Endothelial cell (in vitro differentiated cells): ENCODE measurements at places on chromosomes 3 and 15.
A peak's percentile ranks its signal among the peaks of the same experiment; 100 is the strongest.

DNA sequence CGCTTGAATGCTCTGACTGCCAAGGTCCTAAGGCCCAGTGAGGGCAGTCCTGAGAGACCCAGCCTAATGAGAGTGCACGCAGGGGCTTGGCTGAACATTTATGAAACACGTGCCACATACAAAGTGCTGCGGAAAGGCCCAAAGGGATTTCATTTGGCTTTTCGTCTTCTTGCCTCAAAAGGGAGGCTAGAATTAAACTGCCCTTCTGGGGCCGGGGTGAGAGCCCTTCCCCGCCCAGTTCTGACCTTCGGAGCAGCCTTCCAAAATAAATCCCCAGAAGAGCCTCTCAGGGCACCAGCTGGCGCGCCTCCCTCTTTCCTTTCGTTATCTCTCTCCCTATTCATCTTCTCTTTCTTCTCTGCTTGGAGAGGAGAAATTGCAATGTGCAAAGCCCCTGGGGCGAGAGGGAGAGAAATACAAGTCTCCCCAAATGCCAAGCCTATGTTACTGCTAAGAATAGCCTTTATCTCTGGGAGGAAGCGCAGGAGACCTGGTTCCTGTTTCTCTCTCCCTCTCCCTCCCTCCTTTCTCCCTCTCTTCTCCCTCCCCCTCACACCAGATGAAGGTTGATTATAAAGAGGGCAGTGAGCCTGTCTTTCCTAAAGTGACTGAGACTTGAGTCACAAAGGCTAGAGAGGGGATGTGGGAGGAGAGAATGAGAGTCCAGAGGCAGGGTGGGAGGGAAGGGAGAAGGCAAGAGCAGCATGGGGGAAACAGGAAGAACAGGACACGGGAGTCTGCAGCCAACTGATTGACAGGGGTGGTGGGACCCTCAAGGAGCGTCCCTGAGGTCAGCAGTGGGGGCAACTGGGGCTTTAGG, 36.7 kb upstream of the NDUFB4 start:
- DNase-seq: peak; percentile 39

DNA sequence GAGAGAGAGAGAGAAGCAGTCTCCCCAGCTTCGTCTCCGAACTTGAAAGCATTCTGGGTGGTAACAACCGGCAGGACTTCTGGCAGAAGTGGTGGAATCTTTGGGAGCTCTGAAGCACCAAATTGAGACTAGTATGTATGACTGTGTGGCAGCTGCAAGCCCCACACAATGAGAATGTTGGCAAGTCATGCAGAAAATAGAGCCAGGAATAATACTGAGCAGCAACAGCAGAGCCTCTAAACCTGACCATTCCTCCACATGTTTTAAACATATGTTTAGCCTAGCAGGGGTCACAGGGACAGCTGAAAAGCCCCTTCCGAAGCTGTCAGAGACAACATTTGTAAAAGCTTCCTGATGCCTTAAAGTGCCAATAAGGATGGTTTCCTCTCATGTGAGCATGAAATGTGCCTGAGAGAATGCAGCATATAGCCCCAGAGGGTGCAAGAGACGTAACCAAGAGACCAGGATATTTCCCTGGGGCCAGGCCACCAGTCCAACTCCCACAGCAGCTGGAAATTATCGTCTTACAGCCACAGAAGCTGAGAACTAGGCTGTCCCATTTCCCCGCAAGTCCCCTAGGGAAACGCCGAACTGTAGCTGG, 178.6 kb upstream of the CCDC54 start:
- DNase-seq: no peak

DNA sequence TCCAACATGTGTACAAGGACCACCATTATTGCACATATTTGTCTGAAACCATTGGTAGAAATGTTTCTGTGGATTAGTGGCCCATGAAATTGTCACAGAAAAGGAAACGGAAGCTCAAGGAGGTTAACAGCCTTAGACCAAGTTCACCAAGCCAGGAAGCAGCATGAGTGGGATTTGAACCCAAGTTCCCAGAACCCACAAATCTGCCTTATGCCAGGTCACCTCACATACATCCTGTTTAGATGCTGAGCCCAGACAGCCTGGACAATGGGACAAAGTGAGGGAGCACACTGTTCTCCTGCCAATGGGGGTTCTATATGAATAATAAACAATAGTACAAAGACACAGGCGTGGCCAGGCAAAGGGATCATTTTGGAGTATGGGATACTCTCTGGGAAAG, 59.6 kb upstream of the CA12 start:
- no peak for DNase-seq

GRCh38 chr3:96996009-96996408, 181.6 kb downstream of the EPHA6 start:
- no peak for DNase-seq

DNA sequence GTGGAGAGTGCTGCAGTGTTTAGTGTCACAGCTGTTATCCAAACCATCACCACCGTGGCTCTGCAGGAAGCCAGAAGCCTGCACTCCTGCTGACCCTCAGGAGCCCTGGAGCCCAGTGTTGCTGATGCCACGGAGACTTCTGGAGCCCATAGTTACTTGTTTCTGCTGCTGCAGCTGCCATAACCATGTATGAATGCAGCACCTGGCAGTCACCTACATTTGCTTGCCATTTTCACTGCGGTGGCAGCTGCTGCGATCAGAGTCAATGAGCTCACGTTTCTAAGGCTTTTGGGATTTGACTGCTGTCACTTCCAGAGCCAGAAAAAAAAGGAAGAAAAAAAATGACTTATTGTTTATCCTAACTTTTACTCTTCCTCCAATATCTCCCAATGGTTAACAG, 299.2 kb upstream of the THRB start:
- no peak for DNase-seq

DNA sequence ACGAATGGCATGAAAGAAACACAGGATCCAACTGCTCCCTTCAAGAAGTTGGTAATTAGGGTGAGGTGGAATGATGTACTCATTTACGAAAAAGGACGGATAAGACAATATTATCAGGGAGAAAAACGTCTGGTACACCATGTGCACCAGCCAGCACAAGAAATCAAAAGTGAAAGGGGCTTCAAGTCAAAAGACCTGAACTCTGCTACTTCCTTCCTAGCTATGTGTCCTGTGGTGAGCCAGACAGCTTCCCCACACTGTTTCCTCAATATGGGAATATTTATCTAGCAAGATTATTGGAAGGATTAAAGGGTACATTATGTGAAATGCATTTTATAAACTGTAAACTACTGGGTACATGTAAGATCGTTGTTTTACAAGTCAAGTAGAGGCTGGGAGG, 33.9 kb downstream of the RAB27A start:
- no peak for DNase-seq

- no peak for DNase-seq
These were observed 57.0 kb downstream of the CD200 start for GRCh38 chr3:112389961-112390360.

- DNase-seq: no peak
These were observed 83.7 kb upstream of the IL12A start for GRCh38 chr3:159904911-159905310.

GRCh38 chr15:100116416-100117190, 225.2 kb downstream of the ADAMTS17 start:
- no peak for DNase-seq

DNA sequence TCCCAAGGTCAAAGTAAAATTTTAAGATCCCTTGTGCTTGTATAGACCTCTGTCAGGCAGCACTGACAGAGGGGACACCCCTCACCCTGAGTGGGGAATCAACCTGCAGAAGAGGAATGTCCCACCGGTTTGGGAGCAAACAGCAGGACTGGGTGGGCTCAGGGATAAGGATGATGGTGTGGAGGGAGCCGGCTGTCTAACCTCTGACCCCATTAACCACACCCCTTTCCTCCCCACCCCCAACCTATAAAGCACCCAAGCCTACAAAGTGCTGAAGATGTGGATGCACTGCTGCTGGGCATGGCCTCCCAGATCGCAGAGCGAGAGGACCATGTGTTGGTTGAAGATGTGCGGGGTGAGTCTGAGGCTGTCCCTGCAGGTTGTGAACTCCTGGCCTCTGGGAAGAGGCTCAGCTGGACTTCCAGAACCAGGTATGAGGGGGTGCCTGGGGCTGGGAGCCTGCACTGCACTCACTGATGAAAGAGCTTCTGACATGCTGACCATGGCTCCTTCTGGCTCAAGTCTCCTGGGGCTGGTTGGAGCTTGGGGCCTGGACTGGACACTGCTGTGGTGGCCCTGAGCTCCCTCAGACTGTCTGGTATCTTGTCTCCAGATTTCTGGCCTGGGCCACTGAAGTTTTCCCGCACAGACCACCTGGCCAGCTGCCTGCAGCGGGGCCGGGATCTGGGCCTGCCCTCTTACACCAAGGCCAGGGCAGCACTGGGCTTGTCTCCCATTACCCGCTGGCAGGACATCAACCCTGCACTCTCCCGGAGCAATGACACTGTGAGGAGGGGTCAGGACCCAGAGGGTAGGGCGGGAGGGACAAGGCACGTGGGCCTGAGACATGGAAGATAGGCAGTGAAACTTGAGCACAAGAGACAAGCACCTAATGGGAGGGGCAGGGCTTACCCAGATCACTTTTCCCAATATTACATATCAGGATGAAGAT, 9.3 kb downstream of the DUOX1 start:
- no peak for DNase-seq

- no peak for DNase-seq
These were observed 24.6 kb downstream of the CHCHD6 start for GRCh38 chr3:126728680-126729079.

DNA sequence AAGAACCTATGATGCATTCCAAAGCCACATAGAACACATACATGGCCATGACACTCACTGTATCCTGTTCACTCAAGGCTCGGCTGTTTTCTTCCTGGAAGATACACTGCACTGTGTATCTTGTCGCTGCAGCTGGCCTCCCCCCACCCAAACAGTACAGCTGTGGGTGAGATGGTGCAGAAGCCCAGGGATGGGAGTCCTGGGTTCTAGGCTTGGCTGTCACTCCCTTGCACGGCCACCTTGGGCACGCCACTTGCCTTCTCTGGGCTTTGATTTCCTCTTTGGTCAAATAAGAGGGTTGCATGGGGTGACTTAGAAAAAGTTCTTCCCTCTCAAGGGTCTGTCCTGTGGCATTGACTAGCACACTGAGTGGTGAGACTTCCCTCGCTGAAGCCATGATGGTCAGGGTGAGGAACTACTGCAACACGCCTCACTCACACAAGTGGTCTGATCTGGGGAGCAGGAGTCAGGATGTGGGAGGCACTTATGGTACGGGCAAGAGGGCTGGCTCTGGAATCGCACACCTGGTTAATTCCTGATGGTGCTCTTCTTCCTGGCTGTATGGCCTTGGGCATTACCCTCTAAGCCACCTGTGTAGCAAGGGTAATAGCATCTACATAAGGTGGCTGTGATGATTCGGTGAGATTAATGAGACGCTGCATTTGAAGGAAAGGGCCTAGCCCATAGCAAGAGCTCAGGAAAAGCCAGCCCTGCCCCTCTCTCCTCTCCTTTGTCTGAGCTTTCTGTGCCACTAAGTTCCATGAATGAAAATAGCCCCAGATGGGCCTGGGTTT, 44.0 kb downstream of the ANP32A start:
- DNase-seq: no peak

DNA sequence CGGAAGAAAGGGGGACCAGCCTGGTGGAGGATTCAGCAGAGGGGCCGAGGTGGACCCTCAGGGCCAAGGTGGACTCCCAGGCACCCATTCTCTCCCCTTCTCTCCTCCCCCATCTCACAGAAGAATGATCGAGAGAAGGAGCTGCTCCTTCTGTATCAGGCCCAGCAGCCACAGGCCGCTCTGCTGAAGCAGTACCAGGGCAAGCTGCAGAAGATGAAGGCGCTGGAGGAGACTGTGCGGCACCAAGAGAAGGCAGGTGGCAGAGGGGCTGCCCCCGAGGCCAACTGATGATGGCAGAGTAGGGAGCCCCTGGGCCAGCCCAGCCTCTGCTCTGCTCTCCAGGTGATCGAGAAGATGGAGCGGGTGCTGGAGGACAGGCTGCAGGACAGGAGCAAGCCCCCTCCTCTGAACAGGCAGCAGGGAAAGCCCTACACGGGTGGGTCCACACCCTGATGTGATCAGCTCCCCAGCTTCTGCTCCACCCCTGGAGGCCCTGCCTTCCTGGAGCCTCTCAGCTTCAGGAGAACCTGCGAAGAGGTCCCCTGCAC, 36.5 kb downstream of the CYP11A1 start:
- no peak for DNase-seq

- DNase-seq: no peak
These were observed 544.2 kb downstream of the FOXP1 start for GRCh38 chr3:71039332-71039731.

- DNase-seq: no peak
These were observed 1077.5 kb downstream of the TBL1XR1 start for GRCh38 chr3:176119826-176120225.

GRCh38 chr3:143357700-143358099, 238.1 kb downstream of the CHST2 start:
- DNase-seq: no peak

DNA sequence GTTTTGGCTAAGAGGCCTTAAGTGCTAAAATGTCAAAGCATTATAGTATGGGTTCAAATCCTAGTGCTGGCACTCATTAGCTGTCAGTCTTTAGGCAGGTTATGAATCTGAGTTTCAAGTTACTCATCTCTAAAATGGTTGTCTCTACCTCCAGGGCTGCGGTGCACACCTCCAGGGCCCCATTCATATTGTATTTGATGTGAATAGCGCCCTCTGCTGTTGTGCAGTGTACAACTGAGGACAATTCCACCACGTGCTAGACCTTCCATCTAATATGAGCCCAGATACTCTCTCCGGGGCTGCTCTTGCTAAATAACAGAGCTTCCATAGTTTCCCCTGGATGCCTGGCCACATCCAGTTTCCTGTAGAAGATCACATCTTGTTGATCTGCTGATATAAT, 54.3 kb downstream of the OXNAD1 start:
- peak; percentile 25 for DNase-seq

GRCh38 chr15:32898414-32898813, 180.6 kb downstream of the GREM1 start:
- no peak for DNase-seq

GRCh38 chr3:131485119-131485518, 17.7 kb downstream of the MRPL3 start:
- DNase-seq: no peak

DNA sequence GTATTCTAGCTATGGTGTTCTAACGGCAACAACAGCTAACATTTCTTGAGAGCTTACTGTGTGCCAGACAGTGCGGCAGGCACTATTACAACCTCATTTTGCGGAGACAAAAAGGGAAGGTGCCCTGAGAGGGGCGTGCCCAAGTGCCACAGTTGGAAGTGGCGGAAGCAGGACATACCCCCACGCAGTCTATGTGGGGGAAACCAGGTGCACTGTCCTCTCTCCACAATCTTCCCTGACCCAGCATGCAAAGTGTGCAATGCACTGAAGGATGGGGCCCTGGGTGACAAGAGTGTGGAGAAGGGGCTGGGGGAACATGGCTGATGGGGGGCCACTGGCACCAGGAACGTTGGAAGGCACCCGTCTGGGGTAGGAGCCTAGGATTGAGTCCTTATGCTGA, 8.6 kb downstream of the ANP32A start:
- no peak for DNase-seq

- no peak for DNase-seq
These were observed 19.9 kb upstream of the RPL29 start for GRCh38 chr3:52015438-52016228.
